ENCODE measurements at places on chromosomes 11 and 22. TPM values are rescaled to one million over a fixed set of nuclear protein-coding genes. Genes with fewer than 3 reads are reported as not detected.

- DNase-seq = no peak
These were observed 34.8 kb upstream of the SHISAL1 start for GRCh38 chr22:44347549-44347948.

The RAB39A gene
- 2.0 TPM for polyA plus RNA-seq

The DBX1 gene
- not detected for polyA plus RNA-seq

DNA sequence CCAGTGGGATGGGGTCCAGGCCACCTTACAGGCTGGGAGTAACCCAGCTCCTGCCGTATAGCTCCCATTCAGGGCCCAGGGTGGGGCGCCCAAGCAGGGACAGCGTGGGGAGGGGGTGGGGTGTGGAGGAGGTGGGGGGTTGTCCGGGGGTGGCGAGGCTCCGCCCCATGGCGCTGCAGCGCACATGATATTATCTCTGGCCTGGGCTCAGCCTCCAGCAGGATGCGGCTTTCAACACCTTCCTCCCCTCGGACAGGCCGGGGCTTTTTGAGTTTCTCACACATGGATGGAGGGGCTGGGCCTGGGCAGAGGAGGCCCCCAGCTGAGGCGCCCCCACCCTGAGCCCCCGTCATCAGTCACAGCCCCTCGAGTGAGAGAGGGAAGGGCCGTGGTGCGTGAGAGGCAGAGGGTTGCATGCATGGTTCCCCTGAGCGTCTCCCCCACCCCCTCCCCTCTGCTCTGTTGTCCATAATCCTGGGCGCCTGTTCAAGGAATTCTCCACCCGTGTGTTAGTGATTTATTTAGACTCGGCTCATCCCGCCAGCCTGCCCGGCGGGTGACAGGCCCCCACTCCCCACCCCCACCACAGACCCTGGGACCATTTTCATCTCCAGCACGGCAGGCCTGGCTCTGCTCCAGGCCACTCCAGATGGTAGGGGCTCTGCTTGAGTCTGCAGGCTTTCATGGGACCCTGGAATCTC is 44.9 kb downstream of the WNT11 start:
- DNase-seq = no peak

The ANKK1 gene
- 2.5 TPM for polyA plus RNA-seq

DNA sequence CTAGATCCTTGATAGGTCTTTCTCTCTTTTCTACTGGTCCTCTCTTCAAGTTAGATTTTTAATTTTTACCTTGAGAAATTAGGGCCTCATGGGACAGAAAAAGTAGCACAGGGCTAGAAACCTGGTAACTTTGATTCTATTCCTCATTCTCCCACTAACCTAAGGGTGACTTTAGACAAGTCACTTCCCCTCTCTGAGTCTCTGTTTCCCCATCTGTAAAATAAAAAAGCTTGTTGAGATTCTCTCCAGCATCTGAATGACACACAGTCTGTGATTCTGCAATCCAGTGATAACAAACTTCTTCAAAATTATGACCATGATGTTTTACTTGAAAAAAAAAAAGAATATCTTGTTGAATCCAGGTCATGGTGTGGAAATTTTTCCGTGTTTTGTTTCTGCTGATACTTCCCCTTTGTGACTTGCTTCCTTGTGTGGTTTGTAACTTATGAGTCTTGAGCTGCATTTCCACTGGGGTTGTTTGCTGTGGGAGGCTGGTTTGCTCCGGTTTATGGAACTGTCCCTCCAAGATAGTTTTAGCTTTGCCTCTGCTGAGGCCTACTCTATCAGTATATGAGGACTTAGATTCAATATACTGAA is 9.8 kb upstream of the MPEG1 start:
- DNase-seq = no peak

DNA sequence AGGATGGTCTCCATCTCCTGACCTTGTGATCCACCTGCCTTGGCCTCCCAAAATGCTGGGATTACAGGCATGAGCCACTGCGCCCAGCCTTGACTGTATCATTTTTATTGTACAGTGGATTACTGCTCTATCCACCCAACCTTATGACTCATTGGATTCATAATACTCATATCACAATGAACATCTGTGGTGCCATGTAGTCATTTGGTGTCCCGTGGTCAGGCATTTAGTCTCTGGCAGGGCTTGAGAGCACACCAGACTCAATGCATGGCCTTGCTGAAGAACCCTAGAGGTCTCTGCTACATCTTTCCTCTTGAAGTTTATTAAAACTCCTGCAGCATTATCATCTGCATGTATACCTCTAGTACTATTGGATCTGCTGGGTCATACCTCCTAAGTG is 98.0 kb upstream of the LDLRAD3 start:
- no peak for DNase-seq
